ENCODE measurements at places on chromosomes 1 and 21.

- DNase-seq, result no peak
Measured at GRCh38 chr1:110218739-110219138, 8.6 kb downstream of the KCNC4 start.

GRCh38 chr21:14751602-14752344, 205.7 kb upstream of the SAMSN1 start:
- no peak for DNase-seq

- no peak for DNase-seq
Measured at GRCh38 chr1:230909974-230910754, 41.8 kb upstream of the C1orf198 start.

- DNase-seq, result peak; percentile 14
Measured at GRCh38 chr1:87683196-87683956, 354.7 kb downstream of the LMO4 start.

- peak; percentile 47 for DNase-seq
Measured at GRCh38 chr1:157969697-157970485, 23.6 kb upstream of the KIRREL1 start.

DNA sequence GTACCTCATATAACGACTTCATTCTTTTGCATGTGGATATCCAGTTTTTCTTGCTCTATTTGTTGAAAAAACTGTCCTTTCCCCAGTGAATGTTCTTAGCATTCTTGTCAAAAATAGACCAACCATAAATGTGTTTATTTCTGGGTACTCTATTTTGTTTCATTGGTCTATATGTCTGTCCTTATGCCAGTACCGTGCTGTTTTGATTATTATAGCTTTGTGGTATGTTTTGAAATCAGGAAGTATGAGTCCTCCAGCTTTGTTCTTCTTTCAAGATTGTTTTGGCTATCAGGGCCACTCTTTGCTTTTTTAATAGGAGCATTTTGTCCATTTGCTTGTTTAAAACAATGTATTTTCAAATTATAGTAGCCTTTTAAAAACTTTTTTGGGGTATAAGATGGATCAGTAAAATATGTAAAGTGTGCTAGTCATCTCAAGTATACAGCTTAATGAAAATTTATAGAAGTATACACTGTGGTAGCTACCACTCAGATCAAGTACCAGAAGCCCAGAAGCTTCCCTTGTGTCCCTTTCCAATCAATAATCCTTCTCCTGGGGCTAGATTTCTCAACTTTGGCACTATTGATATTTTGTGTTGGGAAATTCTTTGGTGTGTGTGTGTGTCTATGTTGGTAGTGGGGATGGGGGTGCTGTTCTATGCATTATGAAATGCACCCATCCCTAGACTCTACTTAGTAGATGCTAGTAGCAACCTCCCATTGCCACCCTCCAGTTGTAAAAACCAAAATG, 16.8 kb downstream of the MROH7 start:
- no peak for DNase-seq
